Putamen (tissue), 1 donor: ENCODE measurements at places on chromosomes 5 and 9.

DNA sequence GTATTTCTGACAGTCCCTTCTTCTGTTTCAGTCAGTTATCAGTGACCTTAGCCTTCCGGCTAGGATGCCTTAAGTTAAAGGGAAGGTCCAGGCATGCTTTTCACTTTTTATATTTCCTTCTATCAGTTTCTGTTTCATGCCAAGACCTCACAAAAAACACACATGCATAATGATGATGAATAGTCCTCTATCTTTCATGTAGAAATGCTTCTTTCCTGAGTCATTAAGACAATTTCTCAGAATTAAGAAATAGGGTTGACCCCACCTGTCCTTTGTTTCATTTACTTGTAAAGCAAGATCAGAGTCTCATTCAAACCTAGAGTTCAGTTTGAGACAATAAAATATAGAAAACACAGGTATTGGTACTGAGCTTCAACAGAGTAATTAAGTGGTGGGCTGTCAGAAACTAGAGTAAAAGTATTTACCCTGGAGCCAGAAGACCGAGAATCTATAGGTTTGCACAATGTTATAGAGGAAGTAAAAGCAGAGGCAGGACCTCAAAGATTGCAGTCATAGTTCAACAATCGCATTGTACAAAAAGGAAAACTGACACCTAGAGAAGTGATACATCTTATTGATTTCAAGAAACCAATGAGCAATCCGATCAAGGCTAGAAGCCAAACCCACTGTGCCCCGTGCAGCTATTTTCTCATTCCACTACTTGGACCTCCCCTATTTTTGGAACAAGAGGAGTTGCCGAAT is 118.7 kb upstream of the PUM3 start:
- DNase-seq, result no peak

- no peak for DNase-seq
Observed at GRCh38 chr5:109351988-109352864, 57.5 kb downstream of the PJA2 start.

GRCh38 chr5:152869971-152870370 is 464.9 kb upstream of the NMUR2 start:
- DNase-seq, result no peak

DNA sequence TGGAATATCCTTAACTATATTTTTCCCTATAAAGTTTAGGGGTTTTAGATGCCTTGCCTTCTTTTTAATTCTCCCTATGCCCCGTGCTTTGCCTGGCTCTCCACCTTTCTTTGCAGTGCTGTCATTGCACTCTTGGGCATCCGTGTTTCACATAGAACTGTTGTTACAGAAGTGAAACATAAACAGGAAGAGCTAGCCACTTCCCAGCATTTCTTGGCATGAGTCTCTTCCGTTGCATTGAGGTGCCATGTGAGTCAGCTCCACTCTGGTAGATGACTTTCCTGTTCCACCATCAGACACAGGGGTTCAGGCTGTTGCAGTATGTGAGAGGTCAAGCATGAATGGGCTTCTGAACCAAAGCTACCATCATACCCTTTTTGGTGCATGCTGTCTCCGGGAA is 73.4 kb downstream of the ANGPTL2 start:
- peak; percentile 49 for DNase-seq

GRCh38 chr5:73897893-73898292 is 271.9 kb downstream of the ARHGEF28 start:
- DNase-seq, result no peak

DNA sequence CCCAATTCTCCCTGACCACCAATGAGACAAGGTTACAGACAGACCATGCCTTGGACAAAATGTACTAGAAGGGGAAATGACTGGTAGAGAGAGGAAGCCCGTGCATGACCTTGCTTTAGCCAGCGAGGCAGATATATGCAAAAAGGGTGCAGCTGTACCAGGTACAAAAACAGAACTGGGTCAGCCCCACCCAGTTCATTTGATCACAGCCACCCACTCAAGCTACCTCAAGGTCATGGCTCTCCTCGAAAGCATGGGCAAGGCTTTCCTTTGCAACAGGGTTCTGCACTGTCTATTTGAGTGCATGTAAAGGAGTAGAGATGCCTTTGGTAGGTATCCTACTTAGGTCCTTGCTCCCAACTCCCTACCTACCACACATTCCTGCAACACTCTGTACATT is 33.3 kb downstream of the TLE1 start:
- DNase-seq, result no peak

DNA sequence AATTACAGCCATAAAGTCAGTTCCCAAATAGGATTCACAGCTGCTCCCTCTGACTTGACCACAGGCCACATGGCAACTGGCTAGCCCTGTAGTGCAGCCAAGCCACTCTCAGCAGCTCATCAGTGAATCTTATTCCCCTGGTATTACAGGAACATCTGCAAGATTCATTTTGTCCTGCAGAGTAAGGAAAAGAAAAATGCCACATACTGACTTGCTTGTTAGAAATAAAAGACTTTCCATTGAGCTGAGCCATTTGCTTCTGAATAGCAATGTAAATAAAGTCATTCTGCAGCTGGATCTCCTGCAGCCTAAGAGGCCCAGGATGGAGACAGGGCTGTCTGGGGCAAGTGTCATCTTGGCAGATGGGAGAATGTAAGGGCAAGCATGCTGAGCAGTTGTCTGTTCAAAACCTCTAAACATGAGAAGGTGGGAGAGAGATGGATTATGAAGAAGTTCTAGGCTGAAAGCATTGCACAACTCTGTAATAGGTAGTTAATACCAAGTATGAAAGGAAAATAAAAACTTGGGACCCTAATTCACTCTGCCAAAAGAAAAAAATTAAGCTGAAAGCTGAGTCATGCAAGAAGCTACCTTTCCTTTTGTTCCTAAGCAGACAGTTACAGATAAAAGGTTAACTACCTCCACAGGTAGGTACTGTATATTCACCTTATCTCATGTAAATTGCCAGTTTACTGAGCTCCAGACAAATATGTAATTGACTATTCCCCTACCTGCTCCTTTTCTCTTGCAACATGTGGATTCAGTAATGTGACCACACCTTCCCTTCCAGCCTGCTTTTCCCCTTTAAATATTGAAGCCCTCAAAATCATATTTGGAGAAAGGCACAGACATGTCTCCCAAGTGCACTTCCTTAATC is 244.4 kb upstream of the RAI14 start:
- no peak for DNase-seq

- no peak for DNase-seq
Observed at GRCh38 chr9:5909976-5910375, 19.3 kb downstream of the MLANA start.

DNA sequence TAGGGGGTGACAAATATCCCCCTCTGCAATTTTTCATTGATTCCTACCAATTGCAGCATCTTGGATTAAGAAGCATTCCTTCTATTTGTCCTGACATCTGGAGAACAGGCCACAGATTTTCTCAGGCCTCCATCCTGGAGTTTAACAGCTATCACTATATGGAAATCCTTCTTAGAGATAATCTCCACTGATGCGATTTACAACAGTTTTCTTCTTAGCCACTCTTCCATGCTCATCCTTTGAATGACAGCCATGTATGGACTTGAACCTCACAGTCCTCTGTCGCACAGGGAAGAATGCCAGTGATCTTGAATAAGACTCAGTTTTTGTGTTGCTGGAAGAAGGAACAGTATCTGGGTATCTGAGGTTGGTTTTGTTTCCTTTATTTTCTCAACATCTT is 73.2 kb downstream of the PGM5 start:
- no peak for DNase-seq

GRCh38 chr9:108905494-108905893 is 28.4 kb downstream of the ELP1 start:
- DNase-seq, result no peak

- no peak for DNase-seq
Observed at GRCh38 chr5:131270809-131271208, 7.0 kb downstream of the CDC42SE2 start.

GRCh38 chr5:150642991-150643710 is 2.7 kb downstream of the SYNPO start:
- DNase-seq, result no peak

- no peak for DNase-seq
Observed at GRCh38 chr5:142501890-142502289, 177.1 kb upstream of the SPRY4 start.

GRCh38 chr5:132504746-132505145 is 14.2 kb upstream of the IRF1 start:
- DNase-seq, result no peak

- DNase-seq, result no peak
Observed at GRCh38 chr9:110303133-110303532, 34.5 kb downstream of the TXNDC8 start.

DNA sequence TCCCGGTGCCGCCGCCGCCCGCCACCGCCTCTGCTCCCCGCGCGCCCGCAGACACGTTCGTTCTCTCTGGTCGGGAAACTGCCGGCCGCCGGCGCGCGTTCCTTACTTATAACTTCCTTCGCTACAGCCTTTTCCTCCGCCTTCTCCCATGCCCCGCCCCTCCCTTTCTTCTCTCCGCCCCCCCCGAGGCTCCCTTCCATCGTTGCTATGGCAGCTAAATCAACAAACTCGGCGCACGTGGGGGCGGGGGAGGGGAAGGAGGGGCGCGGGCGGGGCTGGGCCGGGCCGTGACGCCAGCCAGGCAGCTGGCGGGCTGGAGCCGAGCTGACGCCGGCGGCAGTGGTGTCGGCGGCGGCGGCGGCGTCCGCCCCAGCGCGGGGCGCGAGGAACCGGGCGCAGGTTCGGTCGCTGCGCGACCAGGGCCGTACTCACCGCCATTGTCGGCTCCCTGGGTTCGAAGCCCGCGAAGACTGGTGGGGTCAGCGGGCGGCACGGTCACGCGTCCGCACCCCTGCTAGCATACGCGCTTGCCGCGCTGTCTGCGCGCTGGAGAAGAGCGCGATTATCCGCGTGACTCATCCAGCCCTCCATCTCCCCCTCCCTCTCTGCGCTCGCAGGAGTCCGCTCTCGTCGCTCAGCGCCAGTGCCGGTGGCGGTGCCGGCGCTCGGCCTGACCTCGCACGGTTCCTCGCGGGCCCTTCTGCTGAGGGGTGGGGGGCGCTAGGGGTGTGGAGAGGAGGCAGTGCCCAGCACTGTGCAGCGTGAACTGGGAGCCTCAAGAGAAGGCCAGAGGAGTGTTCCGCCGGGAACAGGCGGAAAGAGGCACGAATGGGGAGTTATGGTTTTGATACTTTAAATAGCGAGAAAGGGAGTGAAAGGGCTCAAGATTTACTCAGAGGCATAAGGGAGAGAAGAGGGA is at the start of gene KLF4:
TSS of gene KLF4 (minus strand) at position 83 of the 919 bp plus-strand sequence. CDS start 597 bp downstream, outside the sequence.
- peak; percentile 87 for DNase-seq

GRCh38 chr5:17069995-17070511 is 134.0 kb upstream of the MYO10 start:
- no peak for DNase-seq

DNA sequence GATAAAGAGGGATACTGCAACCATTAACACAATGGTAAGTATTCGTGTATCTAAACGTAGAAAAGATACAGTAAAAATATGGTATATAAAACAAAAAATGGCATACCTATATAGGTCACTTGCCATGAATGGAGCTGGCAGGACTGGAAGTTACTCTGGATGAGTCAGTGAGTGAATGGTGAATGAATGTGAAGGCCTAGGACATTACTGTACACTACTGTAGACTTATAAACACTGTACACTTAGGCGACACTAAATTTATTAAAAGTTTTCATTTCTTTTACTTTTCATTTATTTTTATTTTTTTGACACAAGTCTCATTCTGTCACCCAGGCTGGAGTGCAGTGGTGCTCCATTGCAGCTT is 14.1 kb downstream of the TDRD7 start:
- DNase-seq, result no peak

DNA sequence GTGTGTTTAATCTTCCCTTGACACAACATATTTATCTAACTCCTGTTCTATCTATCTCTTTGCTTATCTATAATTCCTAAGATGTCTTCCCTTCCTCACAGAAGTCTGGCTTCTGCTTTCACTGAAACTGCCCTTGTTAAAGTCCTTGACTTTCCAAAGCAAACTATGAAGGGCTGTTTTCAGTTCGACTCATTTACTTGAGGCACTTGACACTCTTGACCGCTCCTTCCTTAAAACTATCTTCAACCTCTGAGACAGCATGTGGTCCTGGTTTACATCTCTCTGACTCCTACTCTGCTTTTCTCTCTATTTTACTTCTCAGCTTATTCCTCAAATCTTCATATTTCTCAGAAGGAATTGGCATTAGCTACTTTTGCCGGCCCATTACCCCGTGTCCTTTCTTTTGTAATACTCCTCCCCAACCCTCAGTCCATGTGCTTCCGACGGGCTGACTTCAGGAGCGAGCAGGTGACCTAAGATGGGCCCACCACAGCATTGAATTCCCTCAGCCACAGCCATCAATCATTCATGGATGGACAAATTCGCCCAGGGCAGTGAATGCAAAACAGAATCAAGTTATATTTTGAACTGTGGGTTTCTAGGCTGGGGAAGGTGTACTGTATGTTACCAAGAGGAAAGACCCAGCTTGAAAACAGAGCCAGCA is 1089.2 kb downstream of the PTPRD start:
- DNase-seq, result no peak

DNA sequence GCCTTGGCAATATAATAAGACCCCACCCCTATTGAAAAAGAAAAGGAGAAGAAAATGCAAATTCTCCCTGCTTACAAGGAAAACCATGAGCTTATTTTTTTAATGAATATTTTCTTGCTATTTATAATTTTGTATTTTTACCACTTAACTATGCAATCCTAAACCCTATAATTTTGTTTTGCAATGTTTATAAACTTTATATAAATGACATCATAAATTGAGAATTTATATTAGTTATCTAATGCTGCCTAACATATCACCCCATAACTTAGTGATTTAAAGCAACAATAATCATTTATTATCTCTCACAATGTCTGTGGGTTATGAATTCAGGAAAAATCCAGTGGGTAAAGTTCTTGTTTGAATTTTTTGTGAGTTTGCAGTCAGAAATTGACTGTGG is 369.1 kb downstream of the TAF11L14 start:
- no peak for DNase-seq

- DNase-seq, result no peak
Observed at GRCh38 chr9:129617167-129617566, 3.7 kb downstream of the C9orf50 start.

- DNase-seq, result no peak
Observed at GRCh38 chr5:170885256-170885655, 23.4 kb downstream of the RANBP17 start.

GRCh38 chr5:170267431-170268152 is 30.0 kb downstream of the LCP2 start:
- DNase-seq, result peak; percentile 78

GRCh38 chr5:96629774-96630173 is 32.4 kb upstream of the CAST start:
- no peak for DNase-seq

- no peak for DNase-seq
Observed at GRCh38 chr9:102479191-102479590, 515.9 kb upstream of the CYLC2 start.

DNA sequence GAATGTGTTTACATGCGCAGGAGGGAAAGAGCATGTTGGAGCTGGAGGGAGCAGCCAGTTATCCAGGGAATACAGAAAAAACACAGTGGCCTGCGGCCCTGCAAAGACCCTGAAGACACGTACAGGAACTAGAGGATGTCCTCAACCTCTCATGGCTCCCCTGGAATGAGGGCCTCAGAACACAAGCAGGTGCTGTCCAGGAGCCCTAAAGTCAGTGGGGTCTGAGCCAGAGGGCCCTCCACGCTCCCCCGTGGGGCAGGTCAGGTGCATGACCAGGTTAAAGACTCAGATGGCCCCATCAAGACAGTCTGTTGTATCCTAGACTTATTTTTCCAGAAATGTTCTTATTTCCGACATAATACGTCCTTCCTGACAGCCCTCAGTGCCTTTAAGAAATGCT is 106.9 kb downstream of the ROR2 start:
- DNase-seq, result no peak

- no peak for DNase-seq
Observed at GRCh38 chr9:7315746-7316145, 483.8 kb downstream of the DMAC1 start.

- peak; percentile 60 for DNase-seq
Observed at GRCh38 chr9:124222918-124223720, 34.6 kb upstream of the NEK6 start.

GRCh38 chr5:176416965-176417364 is 626 bp upstream of the CLTB start:
- DNase-seq, result no peak
